ENCODE measurements at places on chromosomes 12 and 14.

- DNase-seq = peak; percentile 35
Measured at GRCh38 chr14:24481622-24482324, 26.3 kb downstream of the CMA1 start.

GRCh38 chr14:97336179-97336578 lies 539.0 kb downstream of the VRK1 start:
- no peak for DNase-seq

GRCh38 chr12:3379079-3379478 lies 111.9 kb upstream of the PRMT8 start:
- no peak for DNase-seq

DNA sequence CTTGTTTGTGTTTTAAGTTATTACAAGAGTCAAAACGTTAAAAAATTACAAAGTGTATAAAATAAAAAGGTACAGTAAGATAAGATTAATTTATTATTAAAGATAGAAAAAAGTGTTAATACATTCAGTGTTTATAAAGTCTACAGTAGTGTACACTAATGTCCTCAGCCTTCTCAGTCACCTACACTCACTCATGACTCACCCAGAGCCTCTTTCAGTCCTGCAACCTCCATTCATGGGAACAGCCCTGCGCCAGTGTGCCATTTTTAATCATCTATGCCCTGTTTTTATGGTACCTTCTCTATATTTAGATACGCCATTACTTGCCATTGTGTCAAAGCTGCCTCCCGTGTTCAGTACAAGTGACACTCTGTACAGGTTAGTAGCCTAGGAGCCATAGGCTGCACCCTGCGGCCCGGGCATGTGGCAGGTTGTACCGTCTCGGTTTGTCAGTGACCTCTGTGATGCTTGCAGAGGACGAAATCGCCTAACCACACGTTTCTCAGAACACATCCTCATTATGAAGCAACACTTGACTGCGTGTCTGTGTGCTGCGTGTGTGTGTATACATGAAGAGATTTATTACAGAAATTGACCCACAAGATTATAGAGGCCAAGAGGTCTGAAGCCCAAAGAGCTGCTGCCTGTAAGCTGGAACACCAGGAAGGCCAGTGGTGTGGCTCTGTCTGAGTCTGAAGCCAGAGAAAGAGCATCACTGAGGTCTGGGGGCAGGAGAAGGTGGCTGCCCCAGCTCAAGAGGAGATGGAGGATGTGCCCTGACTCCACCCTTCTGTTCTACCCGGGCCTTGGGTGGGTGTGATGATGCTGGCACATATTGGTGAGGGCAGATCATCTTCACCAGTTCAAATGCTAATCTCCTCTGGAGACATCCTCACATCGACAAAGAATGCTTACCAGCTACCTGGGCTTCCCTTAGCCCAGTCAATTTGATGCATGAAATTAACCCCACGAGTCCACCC lies 116.6 kb upstream of the C14orf180 start:
- no peak for DNase-seq

DNA sequence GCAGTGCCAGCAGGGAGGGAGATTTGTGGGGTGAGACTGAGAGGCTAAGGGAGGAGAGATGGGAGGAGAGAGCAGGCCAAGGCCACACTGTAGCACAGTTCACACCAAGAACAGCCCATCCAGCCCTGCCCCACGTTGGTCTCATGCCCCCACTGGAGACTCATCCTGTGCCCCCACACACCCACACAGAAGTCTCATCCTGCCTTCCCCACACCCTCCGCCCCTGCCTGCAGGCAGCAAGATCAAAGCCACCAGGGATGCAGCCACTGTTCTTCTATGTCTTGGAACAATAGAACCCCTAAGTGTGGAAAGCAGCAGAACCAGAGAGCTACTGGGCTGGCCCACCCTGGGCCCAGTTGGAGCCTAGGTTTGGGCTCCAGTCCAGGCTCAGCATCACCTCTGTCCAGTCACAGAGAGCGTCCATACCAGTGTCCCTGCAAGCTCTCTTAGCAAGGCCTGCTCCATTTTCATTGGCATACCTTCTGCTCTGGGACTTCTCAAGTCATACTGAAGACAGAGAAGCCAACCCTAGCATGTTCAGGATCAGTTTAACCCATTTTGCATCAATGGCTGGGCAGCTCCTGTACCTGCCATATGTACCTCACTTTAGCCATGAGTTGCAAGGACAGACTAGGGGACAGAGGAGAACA lies 31.7 kb upstream of the HDAC7 start:
- DNase-seq = no peak

DNA sequence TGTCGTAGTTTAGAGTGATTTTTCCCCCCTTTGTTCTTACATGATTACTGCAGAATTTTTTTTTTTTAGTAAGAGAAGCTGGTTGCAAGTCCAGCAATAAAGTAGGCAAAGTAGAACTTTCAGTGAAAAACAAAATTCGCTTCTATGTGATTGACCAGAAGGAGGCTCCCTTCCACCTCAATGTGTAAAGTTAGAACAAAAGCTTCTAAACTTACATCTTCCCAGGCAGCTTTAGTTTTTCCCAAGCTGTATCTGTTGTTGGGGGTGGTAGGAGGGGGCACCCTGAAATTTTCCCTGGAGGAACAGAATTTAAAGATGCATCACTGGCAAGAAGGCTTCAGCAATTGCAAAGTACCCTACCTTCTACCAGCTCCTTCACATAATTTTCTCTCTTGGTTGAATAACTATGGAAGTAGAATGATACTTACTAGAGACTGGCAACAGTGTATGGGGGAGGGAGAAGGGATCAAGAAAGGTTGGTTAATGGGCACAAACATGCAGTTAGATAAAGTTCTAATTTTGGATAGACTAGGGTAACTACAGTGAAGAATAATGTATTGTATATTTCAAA lies 87.3 kb upstream of the E2F7 start:
- DNase-seq = no peak

DNA sequence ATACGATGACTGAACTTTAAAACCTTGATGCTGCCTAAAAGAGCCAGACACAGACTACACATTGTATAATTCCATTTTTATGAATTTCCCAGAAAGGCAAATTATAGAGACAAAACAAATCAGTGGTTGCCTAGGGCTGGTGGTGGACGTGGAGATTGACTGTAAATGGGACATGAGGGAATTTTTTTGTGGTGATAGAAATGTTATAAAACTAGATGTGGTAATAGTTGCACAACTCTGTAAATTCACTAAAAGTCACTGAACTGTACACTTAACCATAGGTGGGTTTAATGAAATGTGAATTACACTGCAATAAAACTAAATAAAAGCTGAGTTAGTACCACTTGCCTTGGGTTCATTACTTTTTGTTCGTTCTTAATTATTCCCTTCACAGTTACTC lies 72.1 kb downstream of the PLEKHA5 start:
- DNase-seq = no peak

GRCh38 chr14:55965851-55966250 lies 152.4 kb upstream of the PELI2 start:
- DNase-seq = no peak

GRCh38 chr14:92633724-92634123 lies 114.7 kb downstream of the LGMN start:
- DNase-seq = no peak

- no peak for DNase-seq
Measured at GRCh38 chr12:9991876-9992275, 7.0 kb downstream of the CLEC1B start.

DNA sequence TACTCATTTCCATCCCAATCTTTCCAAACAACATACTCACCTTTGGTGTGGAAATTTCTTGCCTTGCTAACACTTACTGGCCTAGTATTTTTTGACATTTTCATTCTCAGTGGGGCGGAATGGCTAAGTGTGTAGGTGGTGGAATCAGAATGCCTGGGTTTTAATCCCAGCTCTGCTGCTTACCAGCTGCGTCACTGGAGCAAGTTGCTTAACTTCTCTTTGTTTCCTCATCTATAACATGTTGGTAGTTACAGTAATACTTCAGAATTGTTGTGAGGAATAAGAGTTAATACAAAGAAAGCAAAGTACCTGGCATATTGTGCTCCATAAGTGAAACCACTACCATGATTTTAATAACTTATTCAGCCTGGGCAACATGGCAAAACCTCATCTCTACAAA lies 3.0 kb upstream of the FAM177A1 start:
- DNase-seq = no peak

DNA sequence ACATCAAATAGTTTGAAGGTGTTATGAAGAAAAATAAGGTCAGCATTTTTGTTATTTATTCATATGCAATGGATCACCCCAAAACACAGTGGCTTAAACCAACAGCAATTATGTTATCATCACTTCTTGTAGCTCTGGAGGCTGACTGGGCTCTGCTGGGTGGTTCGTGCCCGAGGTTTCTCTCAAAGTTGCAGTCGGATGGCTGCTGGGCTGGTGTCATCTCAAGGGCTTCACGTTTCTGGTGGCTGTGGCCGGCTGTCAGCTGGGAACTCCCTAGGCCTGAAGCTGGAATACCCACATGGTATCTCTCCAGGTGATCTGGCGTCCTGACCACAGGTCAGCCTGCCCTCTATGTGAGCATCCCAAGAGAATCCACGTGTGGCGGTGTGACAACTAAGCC lies 12.0 kb downstream of the DIO3 start:
- no peak for DNase-seq

DNA sequence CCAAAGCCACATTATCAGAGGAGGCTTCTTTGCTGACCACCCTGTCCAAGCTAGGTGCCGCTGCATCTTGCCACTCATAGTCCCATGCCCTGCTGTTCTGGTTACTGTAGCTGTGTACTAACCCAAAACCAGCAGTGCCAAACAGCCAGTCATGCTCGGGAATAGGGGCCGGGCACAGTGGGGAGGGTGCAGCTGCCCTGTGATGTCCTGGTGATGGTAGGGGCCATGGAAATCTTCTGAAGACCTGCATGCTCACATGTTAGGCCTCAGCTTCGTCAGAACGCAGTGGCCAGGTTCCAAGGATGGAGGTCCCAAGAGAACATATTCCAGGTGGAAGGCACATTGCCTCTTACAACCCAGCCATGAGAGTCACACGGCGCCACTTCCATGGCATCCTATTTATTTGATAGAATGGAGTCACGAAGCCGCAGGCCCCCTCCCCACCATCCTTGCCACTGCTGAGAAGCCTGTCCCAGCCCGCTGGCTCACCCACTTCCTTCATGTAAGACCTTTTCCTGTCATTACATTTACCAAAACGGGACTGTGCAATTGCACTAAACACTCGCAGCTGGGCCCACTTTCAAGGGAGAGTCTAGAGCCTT lies 48.5 kb downstream of the FAM222A start:
- DNase-seq = no peak

GRCh38 chr12:46661110-46661845 lies 164.5 kb downstream of the SLC38A4 start:
- no peak for DNase-seq

- no peak for DNase-seq
Measured at GRCh38 chr12:7144414-7145120, 14.4 kb downstream of the CLSTN3 start.

DNA sequence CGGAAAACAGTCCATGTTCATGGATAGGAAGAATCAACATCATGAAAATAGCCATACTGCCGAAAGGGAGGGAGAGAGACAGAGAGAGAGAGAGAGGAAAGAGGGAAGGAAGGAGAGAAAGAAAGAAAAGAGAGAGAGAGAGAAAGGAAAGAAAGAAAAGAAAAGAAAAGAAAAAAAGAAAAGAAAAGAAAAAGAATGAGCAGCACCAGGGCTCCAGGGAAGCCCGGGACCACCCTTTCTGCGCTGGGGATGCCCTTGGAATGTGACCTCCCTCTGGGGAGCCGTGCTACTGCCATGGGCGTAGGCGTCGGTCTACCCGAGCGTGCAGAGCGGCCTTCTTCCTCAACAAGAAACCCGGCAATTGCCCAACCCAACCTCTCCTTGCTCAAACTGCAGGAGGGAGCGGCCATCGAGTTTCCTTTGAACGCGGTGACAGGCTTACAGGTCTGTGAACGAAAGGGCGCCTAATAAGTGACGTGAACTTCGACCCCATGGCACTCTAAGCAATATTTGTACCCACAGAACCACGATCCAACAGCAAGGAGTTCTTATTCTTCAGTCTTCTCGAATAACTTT lies 16.9 kb downstream of the OR6S1 start:
- DNase-seq = peak; percentile 30

DNA sequence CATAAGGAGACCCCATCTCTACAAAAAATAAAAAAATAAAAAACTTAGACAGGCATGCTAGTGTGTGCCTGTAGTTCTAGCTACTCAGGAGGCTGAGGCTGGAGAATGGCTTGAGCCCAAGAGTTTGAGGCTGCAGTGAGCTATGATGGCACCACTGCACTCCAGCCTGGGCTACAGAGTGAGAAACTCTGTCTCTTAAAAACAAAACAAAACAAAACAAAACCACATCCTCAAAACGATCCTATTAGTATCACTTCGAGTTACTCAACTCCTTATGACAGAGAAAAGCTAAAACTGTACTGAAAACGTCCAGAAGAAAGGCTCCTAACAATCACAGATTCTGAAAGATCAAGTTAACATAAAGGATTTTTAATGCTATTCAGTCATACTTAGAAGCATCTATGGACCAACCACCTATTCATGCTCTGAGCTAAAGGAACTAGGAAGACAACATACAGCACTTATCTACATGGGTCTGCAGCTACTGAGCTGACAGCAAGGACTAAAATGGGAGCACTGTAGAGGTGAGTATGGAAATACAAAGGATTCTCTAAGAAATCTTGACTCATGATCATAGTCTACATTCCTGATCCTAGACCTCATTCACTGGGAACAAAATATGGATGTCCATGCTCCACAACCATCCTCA lies 75.3 kb upstream of the DUSP6 start:
- no peak for DNase-seq

- no peak for DNase-seq
Measured at GRCh38 chr14:34826661-34827060, 48.5 kb downstream of the BAZ1A start.

DNA sequence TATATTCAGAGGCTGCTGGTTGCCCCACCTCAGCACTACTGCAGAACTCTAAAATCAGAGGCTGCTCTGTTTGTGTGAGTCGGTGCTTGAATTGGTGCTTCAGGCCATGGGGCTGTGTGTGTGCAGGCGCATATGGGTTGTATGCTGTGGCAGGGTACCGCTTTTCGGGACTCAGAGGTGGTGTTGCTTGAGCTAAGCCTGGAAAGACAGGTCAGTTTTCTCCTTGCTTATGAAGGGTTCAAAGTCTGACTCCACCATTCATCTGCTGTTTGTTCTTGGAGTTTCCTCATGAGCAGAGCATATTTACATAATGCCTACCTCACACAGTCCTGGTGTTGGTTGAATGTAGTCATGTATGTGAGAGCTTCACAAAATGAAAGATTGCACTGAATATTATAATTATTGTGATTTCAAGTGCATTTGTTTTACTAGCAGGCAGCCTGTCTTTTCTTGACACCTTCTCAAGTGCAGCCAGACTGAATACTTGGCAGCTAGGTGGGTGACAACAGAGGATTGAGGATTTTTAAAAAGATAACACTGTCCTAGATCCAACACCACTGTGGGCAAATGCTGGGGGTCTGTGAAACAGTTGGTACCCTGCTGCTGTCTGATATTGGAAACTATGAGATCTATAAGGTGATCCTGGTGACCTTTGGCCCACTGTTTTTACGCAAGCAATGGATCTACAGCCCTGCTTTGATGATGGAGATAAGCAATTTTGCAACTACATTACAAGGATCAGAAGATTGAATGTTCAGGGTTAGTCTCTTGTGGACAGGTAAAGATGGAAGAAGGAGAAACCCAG lies 1.0 kb upstream of the ANG start:
- DNase-seq = no peak

Measured in stimulated activated CD4-positive, alpha-beta T cell treated with anti-CD3 and anti-CD28 coated beads, Interleukin-4, amount 100 ng/mL, for 4 hours (primary cell).